ENCODE measurements at places on chromosomes 2 and 18. TPM values are rescaled to one million over a fixed set of nuclear protein-coding genes. Genes with fewer than 3 reads are reported as not detected.

GRCh38 chr2:27802547-27802946 is 31.0 kb downstream of the MRPL33 start:
- no peak for DNase-seq

The EDAR gene
- total RNA-seq, result 2.0 TPM

The CD8B2 gene
- 0.09 TPM for total RNA-seq

The ABCG5 gene
- total RNA-seq, result 3.1 TPM

All from mucosa of gallbladder (tissue), 1 donor.